ENCODE measurements at places on chromosomes 5 and 9.

- no peak for DNase-seq
Observed at GRCh38 chr5:1007681-1008450, 736 bp upstream of the NKD2 start.

GRCh38 chr9:2302606-2303005 is 287.5 kb downstream of the SMARCA2 start:
- no peak for DNase-seq

DNA sequence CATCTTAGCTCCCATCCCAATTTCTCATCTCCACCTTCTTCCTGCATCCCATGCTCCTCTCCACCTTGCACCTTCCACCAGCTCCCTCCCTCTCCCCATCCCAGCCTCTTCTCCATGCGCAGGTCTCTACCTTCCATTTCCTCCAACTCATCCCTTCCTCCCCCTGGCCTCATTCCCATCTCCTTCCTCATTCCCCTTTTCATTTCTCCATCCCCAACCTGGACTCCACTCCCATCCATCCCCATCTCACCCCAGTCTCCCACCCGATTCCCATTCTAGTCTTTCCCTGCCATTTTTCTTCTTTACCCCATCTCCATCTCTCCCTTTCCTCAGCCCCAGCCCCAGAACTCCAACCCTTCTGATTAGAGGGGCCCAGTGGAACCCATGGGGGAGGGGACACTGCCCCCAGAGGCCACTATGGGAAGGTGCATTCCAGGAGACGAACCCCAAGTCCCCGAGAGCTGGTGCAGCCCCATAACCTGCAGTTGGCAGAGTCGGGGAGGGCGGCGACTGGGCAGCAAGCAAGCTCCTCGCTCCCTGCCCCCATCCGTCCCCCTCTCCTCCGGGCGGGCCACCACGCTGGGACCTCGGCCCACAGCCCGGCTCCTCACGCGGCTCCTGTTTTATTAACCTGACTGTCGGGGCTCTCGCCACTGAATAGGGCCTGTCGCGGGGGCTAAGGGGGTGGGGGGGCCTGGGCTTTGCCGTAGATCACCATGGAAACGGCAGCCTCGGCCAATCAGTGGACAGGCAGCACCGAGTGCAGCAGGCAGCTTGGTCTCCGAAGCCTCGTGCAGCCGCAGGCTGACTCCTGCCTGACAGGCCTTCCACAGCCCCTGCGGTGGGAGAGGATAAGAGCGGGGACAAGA is 66.7 kb downstream of the PCDH1 start:
- no peak for DNase-seq

DNA sequence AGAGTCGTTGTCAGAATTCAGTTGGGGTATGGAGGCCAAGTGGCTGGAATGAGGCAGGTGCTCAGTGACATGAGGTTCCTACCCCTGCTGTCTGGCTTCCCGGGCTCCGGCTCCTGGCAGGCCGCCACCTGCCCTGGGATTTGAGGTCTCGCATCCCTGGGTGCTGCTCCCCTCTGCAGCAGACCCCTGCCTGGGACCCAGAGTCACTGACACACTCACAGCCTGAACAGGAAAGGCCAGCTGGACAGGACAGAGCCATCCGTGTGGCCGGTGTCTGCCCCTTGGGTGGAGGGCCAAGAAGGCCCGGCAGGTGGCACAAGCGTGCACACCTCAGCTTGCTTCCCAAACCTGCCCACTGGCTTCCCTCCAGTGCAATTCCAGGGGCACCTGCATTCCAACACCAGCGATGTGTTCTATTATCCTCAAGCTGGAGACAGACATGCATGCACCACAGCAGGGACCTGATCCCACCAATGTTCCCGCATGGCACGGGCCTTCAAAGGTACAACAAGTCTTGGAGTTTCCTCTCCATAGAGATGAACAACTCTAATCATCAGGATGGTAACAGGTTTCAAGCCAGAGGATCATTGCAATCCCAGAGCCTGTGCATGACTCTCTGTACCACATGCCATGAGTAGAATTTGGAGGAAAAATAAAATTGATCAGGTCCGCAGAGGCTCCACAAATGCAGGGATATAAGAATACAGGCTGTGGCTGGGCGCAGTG is 45.6 kb upstream of the RNF130 start:
- DNase-seq, result no peak

DNA sequence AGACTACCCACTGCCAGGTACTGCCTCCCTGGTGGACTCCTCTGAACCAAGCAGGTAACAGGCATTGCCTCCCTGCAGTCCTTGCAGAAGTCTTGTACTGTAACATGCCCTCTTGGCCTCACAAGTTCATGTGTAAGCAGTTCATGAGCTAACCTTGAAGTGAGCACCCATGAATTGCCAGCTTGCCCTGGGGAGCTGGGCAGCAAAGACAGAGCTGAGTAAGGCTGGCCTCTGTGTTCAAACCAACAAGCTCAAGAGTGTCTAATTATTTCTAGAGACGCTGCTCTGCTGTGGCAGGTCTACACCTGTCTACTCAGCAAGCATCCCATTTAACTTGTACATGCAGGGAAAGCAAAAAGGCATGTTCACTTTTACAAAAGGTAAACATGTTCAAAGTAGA is 113.5 kb downstream of the FEM1C start:
- no peak for DNase-seq

GRCh38 chr5:83844449-83845068 is 123.9 kb upstream of the HAPLN1 start:
- peak; percentile 0 for DNase-seq

DNA sequence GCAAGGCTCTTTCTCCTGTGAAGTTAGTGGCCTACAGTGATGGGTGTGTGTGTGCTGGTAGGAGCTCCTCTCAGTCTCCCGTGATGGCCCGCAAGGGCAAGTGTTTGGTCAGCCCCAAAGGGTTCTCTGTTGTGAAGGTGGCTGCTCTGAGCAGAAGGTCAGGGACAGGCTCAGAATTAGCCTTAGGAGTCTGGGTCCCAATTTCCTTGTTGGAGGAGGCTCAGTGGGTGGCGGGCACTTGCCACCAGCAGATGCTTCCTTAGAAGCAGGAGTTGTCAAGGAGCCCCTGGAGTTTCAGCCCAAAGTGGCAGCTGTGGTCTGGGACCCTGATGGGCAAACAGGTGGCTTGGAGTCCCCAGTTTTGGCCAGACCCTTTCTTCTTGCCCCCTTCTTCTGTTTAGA is 154.4 kb downstream of the MACROH2A1 start:
- no peak for DNase-seq

- no peak for DNase-seq
Observed at GRCh38 chr5:87788416-87788815, 375.7 kb upstream of the CCNH start.
